ENCODE measurements at places on chromosomes 1 and 21. TPM values are rescaled to one million over a fixed set of nuclear protein-coding genes. Genes with fewer than 3 reads are reported as not detected.

DNA sequence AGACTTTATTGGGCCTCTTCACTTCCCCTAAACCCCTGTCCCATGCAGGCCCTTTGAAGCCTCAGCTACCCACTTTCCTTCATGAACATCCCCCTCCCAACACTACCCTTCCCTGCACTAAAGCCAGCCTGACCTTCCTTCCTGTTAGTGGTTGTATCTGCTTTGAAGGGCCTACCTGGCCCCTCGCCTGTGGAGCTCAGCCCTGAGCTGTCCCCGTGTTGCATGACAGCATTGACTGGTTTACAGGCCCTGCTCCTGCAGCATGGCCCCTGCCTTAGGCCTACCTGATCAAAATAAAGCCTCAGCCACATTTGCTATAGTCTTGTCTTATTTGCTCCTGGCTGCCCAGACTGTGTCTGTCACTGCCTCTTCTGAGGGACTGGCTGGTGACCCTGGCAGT is 5.5 kb downstream of the GSTM4 start:
- no peak for DNase-seq

DNA sequence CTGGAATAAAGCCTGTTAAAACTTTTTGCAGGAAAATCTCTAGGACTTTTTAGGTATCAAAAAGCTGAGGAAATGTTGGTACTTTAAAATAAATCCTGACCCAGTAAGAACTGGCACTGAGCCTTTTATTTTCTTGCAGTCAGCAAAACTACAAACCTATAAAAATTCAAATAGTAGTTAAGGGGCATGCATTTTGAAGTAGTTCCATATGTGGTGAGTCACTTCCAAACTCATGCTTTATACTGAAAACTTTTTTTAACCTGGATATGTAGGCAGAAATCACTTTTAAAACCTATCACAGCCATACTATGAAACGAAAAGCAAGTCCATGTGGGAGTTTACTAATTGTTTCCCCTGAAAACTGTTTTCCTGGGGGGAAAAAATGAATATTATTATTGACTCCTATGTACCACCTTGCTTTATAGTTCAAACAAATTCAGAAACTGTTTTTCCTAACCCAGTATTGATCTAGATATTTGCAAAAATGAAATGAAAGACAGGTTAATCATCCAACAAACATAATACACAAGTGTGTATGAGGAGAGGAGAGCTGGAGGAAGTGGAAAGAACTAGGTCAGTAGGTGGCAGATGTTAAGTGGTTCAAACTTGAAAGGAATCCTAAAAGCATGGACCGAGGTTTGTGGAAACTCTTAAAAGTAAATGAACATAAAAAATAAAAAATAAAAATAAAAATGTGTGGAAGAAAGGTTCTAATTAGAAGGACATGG is 30.5 kb downstream of the NRIP1 start:
- DNase-seq = no peak

- DNase-seq = no peak
These were observed 50.7 kb downstream of the JAK1 start for GRCh38 chr1:64915381-64916274.

DNA sequence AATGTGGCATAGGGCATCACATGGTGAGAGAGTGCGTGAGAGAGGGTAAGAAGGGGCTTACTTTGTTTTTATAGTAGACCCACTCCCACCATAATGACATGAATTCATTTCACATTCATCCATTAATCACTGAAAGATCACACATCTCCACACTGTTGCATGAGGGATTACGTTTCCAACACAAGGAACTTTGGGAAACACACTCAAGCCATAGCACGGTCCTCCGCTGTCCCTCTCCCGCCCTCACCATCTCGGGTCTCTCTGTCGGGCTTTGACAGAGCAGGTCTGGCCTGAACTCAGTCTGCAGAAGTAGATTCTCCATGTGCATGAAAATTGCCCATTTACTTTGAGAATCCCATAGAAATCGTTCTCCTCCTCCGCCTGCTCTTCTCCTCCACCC is 312.2 kb downstream of the MATN1 start:
- no peak for DNase-seq

DNA sequence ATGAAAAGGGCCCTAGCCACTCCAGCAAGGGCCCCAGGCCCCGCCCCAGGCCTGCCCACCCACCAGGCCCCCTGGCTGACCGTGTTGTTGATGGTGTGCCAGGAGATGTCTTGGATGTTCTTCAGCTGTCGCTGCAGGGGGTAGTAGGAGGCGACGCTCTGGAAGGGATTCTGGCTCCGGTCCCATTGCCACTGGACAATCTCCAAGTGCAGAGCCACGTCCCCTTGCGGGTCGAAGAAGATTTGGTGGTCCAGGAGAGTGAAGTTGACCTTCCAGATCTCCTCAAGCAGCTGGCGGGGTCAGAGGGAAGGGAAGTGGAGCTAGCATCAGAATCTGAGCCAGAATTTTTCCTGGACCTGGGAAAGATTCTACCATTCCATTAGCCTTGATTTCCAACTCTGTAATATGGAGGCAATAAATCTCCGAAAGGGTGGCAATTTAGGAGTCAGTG is 10.2 kb downstream of the TAS1R2 start:
- DNase-seq = no peak

GRCh38 chr1:10674700-10675609 is 121.5 kb downstream of the CASZ1 start:
- no peak for DNase-seq

DNA sequence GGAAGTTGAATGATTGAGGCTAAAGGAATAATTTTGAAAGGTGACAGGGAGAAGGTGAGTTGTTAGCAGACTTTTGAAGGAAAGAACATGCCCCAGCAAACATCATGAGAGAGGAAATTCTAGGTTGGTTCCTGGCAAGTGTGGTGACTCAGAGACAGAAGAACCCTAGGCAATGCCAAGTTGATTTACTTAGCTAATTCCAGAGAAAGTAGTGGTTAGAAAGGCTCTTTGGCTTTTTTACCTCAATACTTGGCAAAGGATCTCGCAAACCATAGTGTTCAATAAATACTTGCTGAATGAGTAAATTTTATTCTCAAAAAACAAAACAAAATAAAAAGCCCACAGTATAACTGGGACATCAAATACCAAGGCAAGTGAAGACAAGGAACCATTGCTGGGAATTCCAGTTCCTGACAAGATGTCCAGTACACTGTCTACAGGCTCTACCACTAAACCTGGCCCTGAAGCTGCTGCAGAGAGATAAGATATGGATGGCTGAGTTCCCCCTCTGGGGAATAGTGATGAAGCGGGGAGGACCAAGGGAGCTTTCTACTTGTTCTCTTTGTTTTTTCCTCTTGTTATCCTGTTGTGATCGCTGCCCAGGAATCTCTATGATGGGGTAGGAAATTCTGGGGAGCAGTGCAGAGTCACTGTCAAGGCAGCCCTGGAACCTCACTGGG is 48.2 kb downstream of the IL12RB2 start:
- no peak for DNase-seq

IFI44L gene
- total RNA-seq = 52.9 TPM

SPRR2A gene
- total RNA-seq = not detected

RGL1 gene
- 37.6 TPM for total RNA-seq

BTG2 gene
- 96.7 TPM for total RNA-seq

Data from lower lobe of right lung (tissue), 2 donors.